ENCODE measurements at places on chromosomes 4 and X.

DNA sequence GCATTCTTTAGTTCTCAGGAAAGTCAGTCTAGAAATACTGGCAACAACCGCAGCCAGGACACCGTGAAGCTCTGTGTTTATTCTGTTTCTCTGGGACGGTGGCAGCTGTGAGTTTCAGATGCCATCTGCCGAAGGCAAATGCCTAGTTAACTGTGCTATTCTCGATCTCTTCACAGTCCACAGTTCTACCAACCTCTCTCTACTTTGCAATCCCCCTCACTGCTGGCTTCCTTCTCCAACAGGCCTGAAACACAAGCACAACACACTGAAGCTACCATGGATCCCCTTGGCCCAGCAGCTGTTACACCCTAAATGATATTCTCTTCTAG is 118.8 kb downstream of the ZNF827 start:
- no peak for DNase-seq

DNA sequence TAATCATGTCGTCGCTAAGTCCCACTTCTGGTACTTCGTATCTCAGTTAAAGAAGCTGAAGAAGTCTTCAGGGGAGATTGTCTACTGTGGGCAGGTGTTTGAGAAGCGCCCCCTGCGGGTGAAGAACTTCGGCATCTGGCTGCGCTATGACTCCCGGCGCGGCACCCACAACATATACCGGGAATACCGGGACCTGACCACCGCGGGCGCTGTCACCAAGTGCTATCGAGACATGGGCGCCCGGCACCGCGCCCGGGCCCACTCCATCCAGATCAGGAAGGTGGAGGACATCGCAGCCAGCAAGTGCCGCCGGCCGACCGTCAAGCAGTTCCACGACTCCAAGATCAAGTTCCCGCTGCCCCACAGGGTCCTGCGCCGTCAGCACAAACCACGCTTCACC is 11.3 kb downstream of the PNCK start:
- DNase-seq: no peak

GRCh38 chrX:110692866-110693265 is 102.8 kb downstream of the CHRDL1 start:
- DNase-seq: no peak

- no peak for DNase-seq
These were observed 31.1 kb upstream of the RXFP1 start for GRCh38 chr4:158490629-158491028.

GRCh38 chr4:16916719-16917337 is 18.4 kb upstream of the LDB2 start:
- DNase-seq: no peak

DNA sequence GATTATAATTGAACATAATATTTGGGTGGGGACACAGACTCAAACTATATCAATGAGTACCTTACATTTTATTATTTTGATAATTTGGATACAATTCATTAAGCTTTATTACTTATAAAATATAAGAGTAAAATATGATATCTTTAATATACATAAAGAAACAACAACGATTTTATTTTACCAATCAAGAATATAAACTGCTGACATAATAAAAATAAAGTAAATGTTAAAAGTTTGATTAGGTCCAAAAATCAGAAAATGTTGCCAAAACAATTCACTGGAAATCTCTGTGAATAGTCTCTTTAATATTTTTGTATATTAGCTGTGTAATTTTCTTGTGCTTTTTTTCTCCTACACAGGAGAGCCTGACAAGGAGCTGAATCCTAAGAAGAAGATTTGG is 21.4 kb downstream of the GIMD1 start:
- no peak for DNase-seq

DNA sequence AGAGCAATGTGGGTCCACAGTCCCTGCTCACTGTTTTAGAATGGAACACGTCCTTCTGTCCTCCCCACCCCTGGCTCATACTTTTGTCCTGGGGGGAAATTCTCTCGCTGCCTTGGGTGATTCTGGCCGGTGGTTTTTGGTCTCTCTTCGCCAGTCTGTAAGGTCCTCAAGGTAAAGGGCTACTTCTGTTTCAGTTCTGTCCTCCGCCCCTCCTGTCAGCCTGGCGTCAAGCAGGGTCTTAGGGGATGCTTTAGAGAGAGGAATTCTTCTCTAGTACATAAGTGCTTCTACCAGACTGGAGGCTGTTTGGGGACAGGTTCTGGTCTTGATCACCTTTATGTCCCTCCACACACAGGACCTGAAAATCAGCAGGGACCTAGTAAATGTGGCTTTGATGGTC is 617 bp upstream of the MRFAP1L1 start:
- no peak for DNase-seq

GRCh38 chr4:1502501-1502886 is 96.3 kb upstream of the NKX1-1 start:
- no peak for DNase-seq

DNA sequence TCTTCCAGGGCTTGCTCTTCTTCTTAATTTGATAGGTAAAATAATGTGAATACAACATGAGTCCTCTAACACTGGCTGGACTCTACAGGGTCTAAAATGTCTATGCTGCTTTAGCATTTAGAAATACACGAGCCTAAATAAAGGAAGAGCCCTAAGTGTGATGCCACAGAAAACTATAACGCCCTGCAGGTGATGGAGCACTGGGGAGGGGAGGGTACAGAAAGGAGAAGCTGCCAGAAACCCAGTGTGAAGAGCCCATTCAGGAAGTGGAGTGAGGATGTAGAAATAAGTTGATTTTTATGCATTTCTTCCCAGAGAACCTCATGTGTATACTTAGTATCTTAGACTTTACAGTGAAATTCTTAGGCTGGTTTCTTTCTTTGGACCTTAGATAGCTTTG is 83.4 kb downstream of the TNIP2 start:
- no peak for DNase-seq

DNA sequence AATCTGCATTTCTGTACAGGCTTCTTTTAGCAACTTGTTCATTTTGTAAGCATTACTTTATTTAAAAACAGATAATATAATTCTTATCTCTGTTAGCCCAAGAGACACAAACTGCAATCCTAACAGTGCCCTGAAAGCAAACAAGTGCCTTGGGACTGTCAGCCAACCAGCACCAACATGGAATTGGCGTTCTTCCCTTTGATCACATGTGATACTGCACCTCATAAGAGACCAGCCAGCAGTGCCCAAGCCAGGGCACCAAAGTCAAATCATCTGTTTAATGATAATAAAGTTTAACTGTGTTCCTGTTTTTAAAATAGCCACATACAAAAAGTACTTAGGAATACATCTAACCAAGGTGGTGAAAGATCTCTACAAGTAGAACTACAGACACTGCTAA is 223.2 kb downstream of the PRDM5 start:
- no peak for DNase-seq

DNA sequence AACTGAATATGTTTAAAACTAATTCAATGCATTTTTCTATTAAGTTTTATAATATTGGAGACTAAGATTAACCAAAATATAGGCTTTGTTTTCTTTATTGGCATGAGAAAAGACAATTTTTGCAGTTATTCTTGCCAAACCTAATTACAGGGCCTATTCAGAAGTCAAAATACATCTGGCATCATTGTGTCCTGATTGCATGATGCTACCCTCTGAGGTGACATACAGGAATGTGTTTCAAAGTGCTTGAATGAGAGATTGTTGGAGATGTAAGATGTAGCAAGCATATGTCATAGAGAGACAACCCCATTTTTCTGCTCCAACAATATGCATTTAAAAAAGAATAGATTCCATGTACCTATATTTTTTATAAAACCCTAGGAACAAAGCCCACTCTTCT is 1036.4 kb downstream of the PCDH18 start:
- DNase-seq: no peak

- DNase-seq: no peak
These were observed at the start of gene SRPX for GRCh38 chrX:38220415-38221390. SRPX (minus strand) TSS chrX:38220871; CDS start chrX:38220792, 79 bp downstream.

DNA sequence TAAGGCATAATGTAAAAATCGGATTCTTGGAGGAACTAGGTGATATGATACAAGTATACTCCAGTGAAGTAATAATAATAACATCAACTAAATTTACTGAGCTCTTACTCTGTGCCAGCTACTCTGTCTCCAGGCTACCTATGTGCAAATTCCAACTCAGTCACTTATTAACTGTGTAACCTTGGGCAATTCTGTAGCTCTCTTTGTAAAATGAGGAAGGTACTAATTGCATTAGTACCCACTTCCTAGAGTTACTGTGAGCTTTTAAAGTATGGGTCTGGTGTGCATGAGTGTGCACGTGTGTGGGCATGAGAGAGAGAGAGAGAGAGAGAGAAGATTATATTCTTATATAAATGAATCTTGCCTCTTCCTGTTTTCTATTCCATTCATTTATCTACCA is 169.9 kb downstream of the KCNIP4 start:
- DNase-seq: no peak

DNA sequence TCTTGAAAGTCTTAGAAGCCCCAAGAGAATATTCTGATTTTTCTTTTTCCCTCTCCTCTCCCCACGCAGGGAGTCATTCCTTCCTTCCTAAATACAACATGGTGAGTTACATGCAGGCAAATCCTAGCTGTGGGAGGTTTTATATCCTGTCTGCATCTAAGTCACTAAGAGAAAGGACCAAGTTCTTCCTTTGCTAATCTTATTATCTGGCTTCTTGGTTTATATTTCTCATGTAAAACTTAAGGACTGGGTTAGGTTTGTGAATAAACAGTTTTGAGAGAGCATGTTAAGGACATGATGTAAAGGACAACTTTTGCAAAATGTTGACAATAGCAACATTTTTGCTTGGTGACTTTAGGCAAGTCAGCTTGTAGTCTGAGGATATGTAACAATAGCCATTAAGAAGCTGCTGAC is 5.1 kb upstream of the CXCL9 start:
- DNase-seq: no peak

- DNase-seq: no peak
These were observed 89.6 kb downstream of the SHROOM2 start for GRCh38 chrX:9875801-9876200.

DNA sequence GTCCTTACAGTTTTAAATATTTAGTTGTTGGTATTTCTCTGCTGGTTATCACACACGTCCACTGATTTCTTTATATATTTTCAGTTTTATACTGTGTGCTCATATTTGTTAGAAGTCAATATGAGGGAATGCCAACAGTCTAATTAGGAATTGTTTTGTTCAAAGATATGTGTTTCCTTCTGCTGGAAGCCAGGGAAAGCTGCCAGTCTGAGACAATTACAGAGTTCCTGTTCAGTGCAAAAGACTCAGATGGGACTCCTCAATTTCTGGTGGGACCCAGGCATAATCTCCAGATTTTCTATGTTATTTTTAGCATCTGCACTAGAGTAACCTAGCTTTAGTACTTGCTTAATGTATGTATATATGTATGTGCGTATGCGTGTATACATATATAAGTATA is 486.0 kb downstream of the GRID2 start:
- DNase-seq: no peak

- DNase-seq: no peak
These were observed 18.8 kb downstream of the SLC25A31 start for GRCh38 chr4:127748957-127749356.

DNA sequence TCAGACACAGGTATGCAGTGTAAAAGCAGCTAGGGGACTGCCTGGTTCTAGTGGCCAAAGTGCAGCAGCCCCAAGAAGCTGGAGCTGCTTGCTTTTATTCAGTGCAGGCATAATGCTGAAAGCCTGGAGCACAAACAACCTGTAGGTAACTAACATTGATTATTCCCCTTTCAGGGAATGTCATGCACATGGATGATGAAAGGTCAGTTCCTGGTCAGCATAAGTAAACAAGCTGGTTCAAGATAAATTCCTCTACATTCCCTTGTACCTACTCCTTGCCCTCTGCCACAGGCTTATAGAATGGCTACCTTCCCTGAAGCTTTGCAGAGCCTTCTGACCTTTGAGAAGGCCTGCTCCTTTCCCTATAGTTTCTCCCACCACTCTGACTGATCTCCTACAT is 1318.5 kb upstream of the ADGRL3 start:
- no peak for DNase-seq

DNA sequence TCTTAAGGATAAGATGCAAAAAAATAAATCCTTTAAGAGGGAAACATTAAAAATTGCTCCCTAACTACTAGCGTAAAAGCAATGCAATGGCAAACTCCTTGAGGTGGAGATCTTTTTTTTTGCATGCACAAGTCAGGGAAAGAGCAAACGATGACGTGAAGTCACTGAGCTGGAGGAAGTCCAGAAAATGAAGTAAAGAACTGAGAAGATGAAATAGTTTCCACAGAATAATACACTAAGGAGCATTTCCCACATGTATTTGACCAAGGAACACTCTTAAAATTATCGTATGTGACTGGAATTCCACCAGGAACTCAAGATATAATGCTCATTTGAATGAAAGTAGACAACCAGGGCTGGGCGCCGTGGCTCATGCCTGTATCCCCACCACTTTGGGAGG is 21.0 kb upstream of the DOCK11 start:
- DNase-seq: no peak

GRCh38 chrX:44474410-44474809 is 68.2 kb downstream of the FUNDC1 start:
- no peak for DNase-seq

- no peak for DNase-seq
These were observed 9.7 kb downstream of the HOPX start for GRCh38 chr4:56671373-56671772.
